IPS DF 19.7 (cell line): ENCODE measurements at places on chromosomes 6 and 20.

DNA sequence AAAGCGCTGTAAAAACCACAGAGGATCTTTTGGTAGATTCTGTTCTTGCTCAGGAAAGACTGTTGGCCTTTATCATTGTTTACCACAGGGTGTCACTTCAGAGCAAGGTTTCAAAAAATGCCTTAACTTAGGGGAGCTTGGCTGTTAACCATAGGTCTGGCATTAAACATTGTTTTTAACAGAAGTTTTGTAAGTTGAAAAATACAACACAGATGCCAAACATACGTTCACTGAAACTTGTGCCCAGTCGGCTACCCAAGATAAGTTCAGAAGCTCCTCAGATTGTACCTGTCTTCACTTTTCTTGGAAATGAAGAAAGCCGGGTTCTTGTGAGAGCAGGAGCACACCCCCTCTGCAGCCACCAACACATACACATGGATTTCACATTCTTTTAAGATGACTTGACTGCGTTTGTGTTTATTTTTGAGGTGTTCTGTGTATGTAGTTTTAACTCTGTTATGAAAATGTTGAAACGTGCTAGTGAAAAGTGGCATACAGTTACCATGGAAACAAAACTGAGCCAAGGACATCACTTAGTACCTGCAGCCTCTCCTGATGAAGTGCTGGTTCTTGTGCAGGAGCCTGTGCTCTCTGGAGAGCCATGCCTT is 64.9 kb downstream of the SYCP2L start:
- no peak for DNase-seq

GRCh38 chr6:80340280-80340679 is 233.8 kb downstream of the BCKDHB start:
- DNase-seq = no peak

DNA sequence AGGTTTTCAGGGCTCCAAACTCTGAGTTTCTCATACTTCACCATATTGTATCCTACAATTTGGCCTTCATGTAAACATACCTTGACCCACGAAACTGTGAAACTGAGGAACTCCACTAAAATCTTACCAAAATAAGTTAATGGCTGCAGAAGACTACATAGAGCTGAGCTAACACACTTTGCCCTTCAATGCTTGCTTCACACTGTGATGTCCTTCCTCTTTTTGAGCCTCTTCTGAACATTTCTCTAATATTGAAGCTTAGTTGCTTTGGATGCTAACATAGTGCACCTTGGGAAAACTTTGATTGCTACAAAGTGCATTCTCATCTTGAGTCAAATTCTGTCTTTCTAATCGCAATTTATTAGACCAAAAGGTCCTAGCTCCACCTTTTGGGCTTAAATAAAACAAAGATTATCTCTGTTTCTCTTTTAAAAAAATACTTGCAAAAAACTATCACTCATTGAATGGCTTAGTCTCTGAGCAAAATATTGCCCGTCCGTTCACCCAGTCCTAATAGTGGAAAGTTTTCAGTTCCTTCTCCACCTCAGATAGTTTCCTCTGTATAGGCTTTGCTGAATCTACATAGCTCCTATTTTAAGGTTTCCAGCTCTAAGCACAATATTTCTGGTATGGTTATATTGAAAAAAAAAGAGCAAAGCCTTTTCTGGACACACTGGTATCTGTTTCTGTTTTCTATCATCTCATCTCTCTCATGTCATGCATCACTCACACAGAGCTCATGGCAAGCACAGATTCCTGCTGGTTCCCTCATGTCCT is 494.6 kb downstream of the RFPL4B start:
- no peak for DNase-seq

GRCh38 chr6:45386501-45386900 is 8.8 kb upstream of the SUPT3H start:
- no peak for DNase-seq
